Stomach (tissue), 19 donors: ENCODE measurements at places on chromosomes 6 and 20. TPM values are rescaled to one million over a fixed set of nuclear protein-coding genes. Genes with fewer than 3 reads are reported as not detected.

Gene ABCC10
- total RNA-seq, result 18.7 TPM

GRCh38 chr6:46325561-46326530 is 155.1 kb upstream of the ENPP5 start:
- no peak overlapping the region for H3K4me3 ChIP-seq
- H3K27me3 ChIP-seq, result no peaks in the 10 kb centered on the region
- H3K4me1 ChIP-seq, result peaks cover 30% of the 10 kb centered on the region
- H3K27ac ChIP-seq, result no peak overlapping the region
- H3K36me3 ChIP-seq, result no peaks in the 10 kb centered on the region

DNA sequence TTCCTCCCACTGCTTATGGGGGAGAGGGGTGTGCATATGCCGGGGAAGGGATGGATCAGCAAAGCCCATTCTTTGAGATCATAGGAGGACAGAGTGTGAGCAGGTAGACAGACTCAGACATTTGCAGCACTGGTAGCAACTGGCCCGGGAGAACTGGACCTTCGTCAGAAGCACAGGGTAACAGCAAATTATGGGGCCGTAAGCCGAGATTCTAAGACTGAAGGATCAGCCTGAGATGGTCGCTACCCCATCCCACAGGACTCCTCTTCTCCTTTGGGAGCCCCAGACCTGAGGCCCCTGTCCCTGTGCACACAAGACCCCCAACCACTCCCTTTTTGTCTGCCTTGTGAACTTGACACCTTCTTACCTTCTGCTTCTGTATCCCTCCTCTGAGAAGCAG is 106.5 kb downstream of the TOX2 start:
- H3K27me3 ChIP-seq, result no peaks in the 10 kb centered on the region
- DNase-seq, result no peak

GRCh38 chr6:104540743-104541142 is 319.0 kb downstream of the HACE1 start:
- DNase-seq, result no peak
- no peak overlapping the region for H3K27ac ChIP-seq
- H3K4me3 ChIP-seq, result no peak overlapping the region
- no peaks in the 10 kb centered on the region for H3K36me3 ChIP-seq

DNA sequence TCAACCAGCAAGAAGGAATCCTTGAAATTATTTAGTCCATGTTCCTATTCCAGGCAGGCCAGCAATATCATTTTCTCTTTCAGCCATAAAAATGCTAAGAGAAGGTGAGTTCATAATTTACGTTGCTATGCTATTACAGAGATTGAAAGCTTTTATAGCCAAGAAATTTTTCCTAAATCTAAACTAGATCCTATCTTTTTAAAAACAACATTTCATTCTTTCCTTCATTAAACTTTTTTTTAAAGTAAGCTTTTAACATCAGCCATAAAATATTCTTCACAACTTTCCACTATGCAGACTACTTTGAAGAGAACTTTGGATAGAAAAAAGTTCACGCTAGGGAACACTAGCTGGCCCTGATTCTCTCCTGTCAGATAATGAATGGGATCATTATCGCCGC is 159.8 kb downstream of the RPS12 start:
- H3K4me1 ChIP-seq, result no peaks in the 10 kb centered on the region
- no peak for DNase-seq
- H3K27ac ChIP-seq, result no peak overlapping the region
- H3K27me3 ChIP-seq, result peaks cover 4% of the 10 kb centered on the region

Gene ACOT8
- total RNA-seq, result 148 TPM
